Sigmoid colon (tissue), 7 donors: ENCODE measurements at places on chromosomes 11 and 22.

- peak; percentile 25 for DNase-seq
Measured at GRCh38 chr11:69215216-69215615, 59.5 kb downstream of the SMIM38 start.

- DNase-seq, result no peak
Measured at GRCh38 chr11:12288931-12289666, 88.3 kb upstream of the PARVA start.

DNA sequence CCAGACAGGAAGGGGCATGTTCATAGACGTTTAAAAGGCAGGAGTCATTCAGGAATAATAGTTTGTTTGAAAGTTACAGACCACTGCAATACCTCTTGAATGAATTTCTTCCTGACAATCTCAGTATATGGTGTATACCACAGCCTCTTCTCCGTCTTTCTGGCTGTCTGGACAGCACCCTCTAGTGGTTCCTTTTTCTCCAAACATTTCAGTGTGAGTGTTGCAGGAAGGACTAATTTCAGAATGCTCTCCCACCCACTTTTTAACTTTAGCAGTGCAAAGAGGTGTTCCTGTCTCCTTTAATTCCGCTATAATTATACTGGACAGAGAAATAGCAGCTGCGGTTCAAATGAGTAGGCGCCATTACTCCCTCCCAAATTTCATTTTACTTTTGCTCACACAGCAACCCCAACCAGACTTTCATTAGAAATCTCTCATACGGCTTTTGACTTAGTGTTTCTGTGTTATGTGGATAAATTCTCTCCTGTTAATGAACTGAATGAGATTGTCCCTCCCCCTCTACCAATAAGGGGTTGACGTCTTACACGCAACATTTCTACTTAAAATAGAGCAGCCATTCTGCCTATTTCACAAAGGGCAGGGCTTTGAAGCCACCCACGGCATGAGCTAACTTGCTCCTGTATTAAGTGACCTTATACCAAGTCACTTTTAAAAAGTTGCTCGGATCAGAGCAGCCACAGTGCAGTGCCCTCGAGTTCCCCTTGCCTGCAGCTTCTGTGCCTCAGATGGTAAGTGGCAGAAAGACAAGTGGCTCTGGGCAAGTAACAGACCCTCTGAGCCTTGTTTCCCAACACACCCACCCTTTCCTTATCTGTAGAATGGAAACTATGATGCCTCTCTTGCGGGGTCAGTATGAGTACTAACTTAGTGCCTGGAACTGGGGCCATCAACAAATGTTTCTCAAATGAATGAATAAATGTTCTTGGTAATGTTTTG, 368.6 kb downstream of the OPCML start:
- DNase-seq, result no peak

DNA sequence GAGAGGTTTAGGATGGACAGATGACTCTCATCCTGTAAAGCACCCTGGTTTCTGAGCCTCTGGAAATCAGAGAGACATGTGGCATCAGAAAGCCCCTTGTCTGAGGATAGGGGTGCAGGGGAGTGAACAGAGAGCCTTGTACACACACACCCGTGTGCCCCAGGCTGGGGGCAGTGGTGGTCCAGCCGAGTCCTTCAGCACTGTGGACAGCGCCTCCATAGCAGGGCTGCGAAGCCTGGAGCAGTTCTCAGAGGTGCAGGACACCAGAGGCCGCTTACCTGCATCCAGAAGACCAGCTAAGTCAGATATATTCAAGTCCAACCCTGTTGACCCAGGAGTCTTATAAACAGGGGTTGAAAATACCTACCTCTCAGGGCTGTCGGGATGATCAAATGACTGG, 11.5 kb upstream of the IGSF9B start:
- no peak for DNase-seq

DNA sequence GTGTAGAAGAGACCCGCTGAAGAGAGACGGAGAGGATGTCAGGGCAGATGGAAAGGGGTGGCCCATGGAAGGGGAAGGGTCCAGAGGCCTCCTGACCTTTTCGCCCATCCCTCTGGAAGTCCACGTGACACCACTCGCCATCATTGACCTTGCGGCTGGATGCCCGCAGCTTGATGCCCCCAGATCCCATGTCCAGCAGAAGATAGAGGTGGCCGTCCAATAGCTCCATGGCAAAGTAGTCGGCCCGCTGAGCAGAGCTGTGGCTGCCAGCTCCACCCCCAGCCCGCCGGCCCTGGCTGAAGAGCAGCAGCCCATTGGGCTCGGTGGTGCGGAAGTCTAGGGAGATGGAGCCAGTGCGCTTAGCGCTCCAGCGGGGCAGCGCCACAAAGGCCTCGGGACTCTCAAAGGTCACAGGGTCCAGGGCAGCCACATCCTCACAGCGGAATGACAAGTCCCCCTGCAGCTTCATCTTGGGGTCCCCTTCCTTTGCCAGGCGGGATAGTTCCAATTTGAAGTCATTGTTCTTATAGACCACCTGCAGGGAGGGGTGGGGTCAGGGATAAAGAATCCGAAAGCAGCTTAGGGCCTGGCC, 55.7 kb downstream of the NRXN2 start:
- no peak for DNase-seq
